ENCODE measurements at places on chromosomes 16 and 17. TPM values are rescaled to one million over a fixed set of nuclear protein-coding genes. Genes with fewer than 3 reads are reported as not detected.

ZNF597 gene
- total RNA-seq = 0.90 TPM

SMIM36 gene
- not detected for total RNA-seq

RFNG gene
- 23.9 TPM for total RNA-seq

TANC2 gene
- 37.0 TPM for total RNA-seq

CLEC18B gene
- total RNA-seq = 0.26 TPM

MT1M gene
- not detected for total RNA-seq

DNAH9 gene
- total RNA-seq = not detected

GPRC5C gene
- 51.5 TPM for total RNA-seq

KSR1 gene
- total RNA-seq = 17.7 TPM

MEIOB gene
- total RNA-seq = 2.1 TPM

KRT24 gene
- total RNA-seq = not detected

SCNN1B gene
- total RNA-seq = 0.17 TPM

KATNIP gene
- 13.1 TPM for total RNA-seq

EPX gene
- not detected for total RNA-seq

INCA1 gene
- total RNA-seq = 1.1 TPM

PROCA1 gene
- total RNA-seq = 1.3 TPM

RUNDC3A gene
- 1.3 TPM for total RNA-seq

DOC2A gene
- 1.7 TPM for total RNA-seq

TEFM gene
- total RNA-seq = 23.4 TPM

GPR142 gene
- total RNA-seq = not detected

CIITA gene
- 0.05 TPM for total RNA-seq

CPHXL2 gene
- total RNA-seq = not detected

IGF2BP1 gene
- 83.3 TPM for total RNA-seq

CFAP97D1 gene
- total RNA-seq = 0.03 TPM

TLCD1 gene
- 44.2 TPM for total RNA-seq

GGT6 gene
- not detected for total RNA-seq

TNK1 gene
- total RNA-seq = 1.4 TPM

TERB1 gene
- not detected for total RNA-seq

CDH11 gene
- total RNA-seq = 0.46 TPM

TPSG1 gene
- total RNA-seq = not detected

SEZ6L2 gene
- total RNA-seq = 19.9 TPM

MGAT5B gene
- 24.6 TPM for total RNA-seq

C16orf46 gene
- 1.1 TPM for total RNA-seq

METRN gene
- total RNA-seq = 226 TPM

DPEP3 gene
- not detected for total RNA-seq

NAGPA gene
- 14.6 TPM for total RNA-seq

C17orf58 gene
- total RNA-seq = 20.7 TPM

CSNK1D gene
- 236 TPM for total RNA-seq

All from A549 treated with GW870086 at 1 μM for 4 hours (cell line).